ENCODE measurements at places on chromosomes 16 and 17. TPM values are rescaled to one million over a fixed set of nuclear protein-coding genes. Genes with fewer than 3 reads are reported as not detected.

COPZ2 gene
- 27.1 TPM for total RNA-seq

- DNase-seq, result no peak
These were observed 2.3 kb upstream of the COL1A1 start for GRCh38 chr17:50203604-50204345.

- no peak for DNase-seq
These were observed 3.8 kb downstream of the ERCC4 start for GRCh38 chr16:13923703-13924298.

- DNase-seq, result no peak
These were observed 31.8 kb upstream of the TMEM132E start for GRCh38 chr17:34547453-34548063.

PTGES3L gene
- total RNA-seq, result 1.5 TPM

RAB26 gene
- 6.6 TPM for total RNA-seq

MYCBPAP gene
- 3.4 TPM for total RNA-seq

DNA sequence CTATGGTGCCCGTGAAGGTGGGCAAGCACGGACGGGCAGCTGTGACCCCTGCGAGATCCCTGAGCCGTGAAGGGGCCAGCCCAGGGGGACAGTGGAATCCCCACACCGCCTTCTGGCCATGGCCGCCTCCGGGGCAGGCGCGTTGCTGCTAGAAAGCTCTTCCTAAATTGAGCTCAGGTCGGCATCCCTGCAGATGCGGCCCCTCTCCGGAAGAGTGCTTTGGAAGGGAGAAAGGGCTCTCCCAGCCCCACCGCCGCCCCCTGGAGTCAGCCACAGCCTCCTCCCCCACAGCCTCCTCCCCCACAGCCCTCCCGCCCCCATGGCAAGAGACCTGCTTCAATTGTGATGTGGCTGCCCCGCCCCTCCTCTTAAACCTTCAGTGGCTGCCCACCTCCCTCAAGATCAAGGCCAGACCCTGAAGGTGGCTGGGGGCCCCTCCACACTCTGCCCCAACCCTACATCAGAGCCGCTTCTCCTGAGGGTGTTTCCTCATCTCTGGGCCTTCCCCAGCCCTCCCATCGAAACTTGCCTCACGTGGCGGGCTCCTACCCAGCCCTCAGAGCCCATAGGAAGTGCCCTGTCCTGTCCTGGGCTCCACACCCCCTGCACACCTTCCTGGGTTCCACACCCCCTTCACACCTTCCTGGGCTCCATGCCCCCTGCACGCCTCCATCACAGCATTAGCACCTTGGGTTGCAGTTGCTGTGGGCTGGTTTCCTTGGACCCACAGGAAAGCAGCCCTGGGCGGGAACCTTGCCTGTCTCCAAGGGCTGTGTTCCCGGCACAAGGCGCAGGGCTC lies 5.5 kb upstream of the CBFA2T3 start:
- no peak for DNase-seq

GRCh38 chr17:15483431-15483830 lies 16.0 kb upstream of the CDRT4 start:
- DNase-seq, result no peak

GRCh38 chr16:73547552-73548403 lies 499.9 kb upstream of the ZFHX3 start:
- no peak for DNase-seq

GRCh38 chr17:58279736-58280479 lies 827 bp downstream of the MPO start:
- no peak for DNase-seq

- no peak for DNase-seq
These were observed 68.8 kb upstream of the GCSH start for GRCh38 chr16:81164958-81165357.

DNA sequence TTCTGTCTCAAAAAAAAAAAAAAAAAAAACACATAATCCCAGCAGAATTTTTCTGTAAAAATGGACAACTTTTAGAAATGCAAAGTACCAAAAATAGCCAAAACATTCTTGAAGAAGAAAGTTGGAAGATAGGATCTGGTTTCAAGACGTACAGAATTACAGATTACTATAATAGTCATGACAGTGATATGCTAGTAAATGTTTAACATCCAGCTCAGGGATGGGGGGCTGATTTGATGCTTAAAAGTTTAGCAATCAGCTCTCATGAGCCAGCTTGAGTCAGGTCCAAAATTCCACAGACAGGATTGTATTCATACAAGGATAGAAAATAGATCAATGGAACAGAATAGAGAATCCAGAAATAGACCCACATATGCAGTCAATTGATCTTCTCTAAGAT lies 100.5 kb downstream of the CYB561 start:
- no peak for DNase-seq

ITGA2B gene
- total RNA-seq, result 5.4 TPM
